ENCODE measurements at places on chromosomes 7 and 10.

DNA sequence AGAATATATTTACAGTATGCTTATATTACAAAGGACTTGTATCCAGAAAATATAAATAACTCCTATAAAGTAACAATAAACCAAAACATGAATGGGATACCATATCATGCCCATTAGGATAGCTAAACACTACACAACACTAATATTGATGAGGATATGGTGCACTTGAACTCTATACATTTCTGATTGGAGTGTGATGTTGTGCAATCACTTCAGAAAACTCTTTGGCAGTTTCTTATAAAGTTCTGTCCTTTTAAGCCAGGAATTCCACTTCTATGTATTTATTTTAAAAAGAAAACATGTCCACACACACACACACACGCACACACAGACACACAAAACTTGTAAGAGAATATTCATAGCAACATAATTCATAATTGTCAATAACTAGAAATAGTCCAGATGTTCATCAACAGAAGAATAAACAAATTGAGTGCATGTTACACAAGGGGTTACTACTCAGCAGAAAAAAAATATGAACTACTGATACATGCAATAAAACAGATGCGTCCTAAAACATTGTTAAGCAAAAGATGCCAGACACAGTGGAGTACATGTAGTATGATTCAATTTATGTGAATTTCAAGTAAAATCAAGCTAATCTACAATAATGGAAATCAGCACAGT is 416.0 kb downstream of the PLXDC2 start:
- DNase-seq: no peak

DNA sequence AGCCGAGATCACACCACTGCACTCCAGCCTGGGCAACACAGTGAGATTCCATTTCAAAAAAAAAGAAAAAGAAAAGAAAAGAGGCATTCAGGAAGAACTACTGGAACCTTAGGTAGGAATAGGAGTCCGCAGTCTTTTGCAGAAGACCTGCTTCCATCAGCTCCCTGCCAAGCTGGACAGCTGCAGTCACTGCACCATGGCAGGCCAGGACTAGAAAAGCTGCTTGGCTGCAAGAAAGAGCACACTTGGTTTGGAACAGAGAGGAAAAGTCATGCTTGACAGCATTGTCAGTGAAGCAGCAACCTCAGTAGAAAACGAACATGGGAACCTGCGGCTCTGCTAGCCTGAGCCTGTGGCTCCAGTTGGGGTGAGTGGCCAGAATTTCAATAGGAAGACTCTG is 104.3 kb downstream of the MARCHF5 start:
- no peak for DNase-seq

DNA sequence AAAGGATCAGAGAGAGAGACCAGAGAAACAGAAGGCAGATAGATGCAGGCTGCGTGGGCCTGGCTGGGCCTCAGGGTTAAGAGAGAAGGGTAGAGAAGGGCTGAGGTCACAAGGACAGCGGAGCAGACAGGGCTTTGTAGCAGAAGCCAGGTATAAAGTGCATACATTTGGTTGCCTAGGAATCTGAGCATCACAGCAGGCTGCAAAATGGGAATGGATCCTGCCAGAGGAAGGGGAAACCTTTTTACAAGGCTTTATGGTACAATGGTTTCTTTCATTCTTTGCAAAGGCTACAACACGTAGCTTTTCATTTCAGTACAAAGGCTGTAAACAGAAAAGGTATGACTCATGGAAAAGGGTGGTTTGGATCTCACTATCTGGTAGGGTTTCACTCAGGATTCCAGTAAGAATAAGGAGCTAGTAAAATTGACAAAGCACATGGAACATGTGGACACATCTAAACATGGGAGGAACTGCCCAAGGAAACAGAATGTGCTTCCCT is 275.1 kb downstream of the DOCK4 start:
- no peak for DNase-seq

GRCh38 chr10:73229567-73229966 is 17.5 kb downstream of the DNAJC9 start:
- no peak for DNase-seq

GRCh38 chr7:37701769-37702168 is 18.2 kb downstream of the GPR141 start:
- peak; percentile 81 for DNase-seq

- DNase-seq: no peak
Observed at GRCh38 chr7:4200546-4201094, 481.5 kb upstream of the FOXK1 start.

DNA sequence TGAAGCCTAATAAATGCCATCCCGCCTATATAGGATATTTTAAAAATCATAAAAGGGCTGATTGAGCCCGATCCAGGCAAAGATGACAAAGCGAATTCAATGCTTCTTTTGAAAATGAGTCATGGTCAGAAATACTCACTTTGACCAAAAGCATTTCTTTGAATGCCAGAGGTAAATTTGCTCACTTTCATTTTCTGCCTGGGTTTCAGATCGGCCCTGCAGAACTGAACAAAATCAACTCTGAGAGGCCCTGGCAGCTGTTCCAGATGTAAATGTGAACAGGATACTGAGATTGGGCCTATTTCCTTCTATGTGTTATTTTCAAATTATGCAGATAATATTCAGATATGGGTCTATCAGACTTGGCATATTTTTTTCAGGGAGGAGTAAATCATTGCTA is 114.8 kb upstream of the ARID5B start:
- no peak for DNase-seq

DNA sequence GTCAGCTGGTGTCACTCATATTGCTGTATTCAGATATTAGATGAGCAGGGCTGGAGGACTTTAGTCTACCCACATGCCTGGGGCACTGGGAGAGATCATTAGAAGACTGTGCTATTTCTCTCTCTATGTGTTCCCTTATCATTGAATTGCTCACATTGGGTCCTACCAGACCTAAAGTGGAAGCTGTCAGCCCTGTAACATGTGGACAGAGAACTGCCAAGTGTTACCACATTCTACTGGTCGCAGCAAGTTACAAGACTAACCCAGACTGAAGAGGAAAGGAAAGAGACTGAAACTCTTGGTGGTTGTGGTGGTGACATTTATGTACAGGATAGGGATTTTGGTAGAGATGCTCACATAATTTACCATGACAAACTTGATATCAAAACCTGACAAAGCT is 627.1 kb upstream of the FZD8 start:
- DNase-seq: no peak

DNA sequence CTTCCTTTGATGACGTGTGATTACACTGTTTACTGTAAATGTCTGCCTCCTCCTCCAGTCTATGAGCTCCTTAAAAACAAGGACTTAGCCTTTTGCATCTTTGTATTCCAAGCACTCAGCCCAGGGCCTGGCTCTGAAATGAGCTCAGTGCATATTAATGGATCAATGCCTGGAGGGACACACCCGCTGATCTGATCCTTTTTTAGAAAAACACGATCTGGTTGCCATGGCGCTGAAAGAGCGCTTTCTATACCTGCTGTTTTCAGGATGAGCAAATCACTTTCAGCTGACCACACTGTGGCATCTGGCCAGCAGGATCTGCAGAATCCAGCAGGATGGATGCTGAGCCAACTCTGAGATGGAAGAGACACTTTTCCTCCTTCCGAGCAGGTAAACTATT is 37.8 kb upstream of the GARS1 start:
- no peak for DNase-seq

DNA sequence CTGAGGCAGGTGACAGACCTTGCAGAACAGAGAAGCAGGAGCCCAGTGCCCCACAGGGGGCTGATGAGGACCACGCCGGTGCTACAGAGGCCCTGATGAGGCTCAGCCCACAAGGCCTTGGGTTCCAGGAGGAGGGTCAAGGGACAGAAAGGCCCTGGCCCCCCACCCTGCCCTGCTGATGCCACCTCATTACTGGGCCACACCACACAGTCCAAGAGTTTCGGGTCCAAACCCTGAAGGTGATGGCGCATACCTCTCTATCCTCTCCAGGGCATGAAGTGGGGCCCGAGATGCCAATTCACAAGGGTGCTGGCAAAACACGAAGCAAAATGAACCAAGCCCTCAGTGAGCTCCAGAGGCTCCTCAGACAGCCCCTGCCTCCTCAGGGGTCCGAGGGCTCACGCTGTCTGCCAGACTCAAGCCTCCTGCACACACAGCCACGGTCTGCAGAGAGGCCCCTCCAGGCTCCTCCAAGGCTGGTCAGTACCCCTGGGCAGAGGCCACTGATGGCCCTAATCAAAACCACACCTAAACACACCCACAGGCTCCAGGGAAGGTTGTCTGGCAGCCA is 32.3 kb downstream of the RASGEF1A start:
- no peak for DNase-seq

DNA sequence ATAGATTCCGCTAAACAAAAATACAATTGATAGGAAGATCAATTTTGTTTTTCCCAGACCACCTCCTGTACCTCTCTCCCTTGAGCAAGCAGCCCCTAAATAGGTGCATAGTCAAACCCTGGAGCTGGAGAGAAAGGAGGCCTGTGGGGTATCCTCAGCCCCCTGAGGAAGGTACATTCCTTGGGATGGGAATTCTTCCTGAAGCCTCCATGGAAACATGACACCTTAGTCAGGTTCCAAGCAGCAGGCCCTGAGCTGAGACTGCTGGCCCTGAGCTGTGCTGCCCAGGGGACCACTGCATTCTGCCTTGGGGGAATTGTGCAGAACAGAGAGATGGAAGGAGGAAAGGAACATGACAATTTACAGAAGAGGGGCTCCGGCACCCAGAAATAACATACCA is 7.4 kb downstream of the HNRNPF start:
- DNase-seq: no peak
